WERI-Rb-1 (cell line): ENCODE measurements at places on chromosomes 5 and 9.

GRCh38 chr5:32445831-32446614, 1.5 kb upstream of the ZFR start:
- DNase-seq: no peak

- peak; percentile 58 for DNase-seq
These were observed 4.4 kb upstream of the QSOX2 start for GRCh38 chr9:136249877-136250559.

- no peak for DNase-seq
These were observed 110.4 kb upstream of the IFNK start for GRCh38 chr9:27413511-27414219.

DNA sequence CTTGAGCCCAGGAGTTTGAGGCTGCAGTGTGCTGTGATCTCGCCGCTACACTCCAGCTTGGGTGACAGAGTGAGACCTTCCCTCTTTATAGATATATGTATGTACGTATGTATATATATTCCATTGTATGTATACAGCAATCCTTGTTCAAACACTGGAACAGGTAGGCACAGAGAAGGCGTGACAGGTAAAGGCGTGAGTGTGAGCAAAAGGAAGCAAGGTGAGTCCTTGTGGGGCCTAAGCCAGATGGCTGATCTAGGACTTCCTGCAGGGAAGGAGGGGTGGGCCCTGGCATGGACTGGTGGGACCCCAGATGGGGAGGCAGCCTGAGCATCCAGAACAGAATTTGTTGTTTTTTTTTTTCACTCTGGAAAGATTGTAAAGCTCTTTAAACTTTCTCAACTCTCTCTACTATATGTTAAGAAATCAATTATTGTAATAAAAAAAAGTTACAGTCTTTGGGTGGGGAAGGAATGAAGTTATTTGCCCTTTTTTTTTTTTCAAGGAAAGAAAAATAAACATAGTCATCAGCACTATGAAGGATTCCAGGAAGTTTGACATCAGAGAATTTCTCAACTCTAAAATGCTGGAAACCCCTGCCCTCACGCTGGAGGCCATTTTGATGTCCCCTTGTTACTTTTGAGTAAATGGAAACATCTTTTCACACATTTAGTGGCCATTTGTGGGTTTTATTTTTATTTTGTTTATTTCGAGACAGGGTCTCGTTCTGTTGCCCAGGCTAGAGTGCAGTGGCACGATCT, 38.9 kb upstream of the STXBP1 start:
- DNase-seq: no peak

DNA sequence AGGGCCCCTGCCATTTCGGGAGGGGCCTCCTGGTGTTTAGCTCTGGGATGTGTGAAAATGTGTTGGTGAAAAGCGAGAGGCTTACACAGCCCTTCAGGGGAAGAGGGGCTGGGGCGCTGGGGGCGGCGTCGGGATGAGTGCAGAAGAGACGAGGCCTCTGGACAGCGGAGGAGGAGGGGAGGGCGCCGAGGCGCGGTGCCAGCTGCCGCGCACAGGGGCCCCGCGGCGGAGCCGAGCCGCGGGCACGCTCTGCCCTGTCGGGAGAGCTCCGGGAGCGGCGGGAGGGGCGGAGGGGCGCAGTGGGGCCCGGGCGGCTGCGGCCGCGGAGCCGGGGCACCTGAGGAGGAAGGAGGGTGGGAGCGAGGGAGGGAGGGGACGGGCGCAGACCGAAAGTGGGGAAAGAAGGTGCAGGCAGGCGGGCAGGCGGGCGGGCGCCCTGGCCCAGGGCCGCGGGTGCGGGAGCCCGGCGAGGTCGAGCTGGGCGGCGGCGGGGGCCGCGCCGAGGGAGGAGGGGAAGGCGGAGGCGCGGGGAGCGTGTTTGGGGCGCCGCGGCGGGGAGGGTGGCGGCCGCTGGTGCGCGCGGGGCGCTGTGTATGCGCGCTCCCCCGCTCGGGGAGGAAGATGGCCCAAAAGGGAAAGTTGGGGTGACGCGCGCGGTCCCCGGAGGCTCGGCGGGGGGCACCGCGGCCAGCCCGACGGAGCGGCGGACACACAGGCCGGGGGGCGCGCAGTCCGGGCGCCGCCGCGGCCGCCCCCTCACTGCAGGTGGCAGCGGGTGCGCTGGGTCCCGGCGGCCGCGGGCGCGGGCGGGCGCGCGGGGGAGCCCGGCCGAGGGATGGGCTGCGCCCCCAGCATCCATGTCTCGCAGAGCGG, at the start of gene PDE8B:
Gene PDE8B, plus strand, starts transcription at position 590 of the 873 bp plus-strand sequence. Its CDS starts 246 bp downstream, at position 836.
- DNase-seq: no peak

DNA sequence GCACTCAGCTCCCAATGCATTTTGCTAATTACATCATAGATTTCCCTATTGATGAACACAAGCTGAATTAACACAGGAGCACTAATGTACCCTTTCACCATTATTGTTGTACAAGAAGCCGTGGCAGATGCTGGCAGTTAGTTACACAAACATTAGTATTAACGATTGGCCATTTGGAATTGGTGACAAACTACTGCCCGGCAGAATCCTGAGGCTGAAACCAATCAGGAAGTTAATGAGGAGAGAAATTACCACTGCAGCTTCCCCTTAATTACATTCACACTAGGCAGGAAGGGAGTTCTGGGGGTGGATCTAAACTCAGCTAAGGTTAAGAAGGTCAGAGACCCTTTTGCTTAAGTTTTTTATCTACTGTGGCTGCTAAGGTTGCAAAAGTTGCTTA, 9.6 kb upstream of the DMRT3 start:
- DNase-seq: no peak

DNA sequence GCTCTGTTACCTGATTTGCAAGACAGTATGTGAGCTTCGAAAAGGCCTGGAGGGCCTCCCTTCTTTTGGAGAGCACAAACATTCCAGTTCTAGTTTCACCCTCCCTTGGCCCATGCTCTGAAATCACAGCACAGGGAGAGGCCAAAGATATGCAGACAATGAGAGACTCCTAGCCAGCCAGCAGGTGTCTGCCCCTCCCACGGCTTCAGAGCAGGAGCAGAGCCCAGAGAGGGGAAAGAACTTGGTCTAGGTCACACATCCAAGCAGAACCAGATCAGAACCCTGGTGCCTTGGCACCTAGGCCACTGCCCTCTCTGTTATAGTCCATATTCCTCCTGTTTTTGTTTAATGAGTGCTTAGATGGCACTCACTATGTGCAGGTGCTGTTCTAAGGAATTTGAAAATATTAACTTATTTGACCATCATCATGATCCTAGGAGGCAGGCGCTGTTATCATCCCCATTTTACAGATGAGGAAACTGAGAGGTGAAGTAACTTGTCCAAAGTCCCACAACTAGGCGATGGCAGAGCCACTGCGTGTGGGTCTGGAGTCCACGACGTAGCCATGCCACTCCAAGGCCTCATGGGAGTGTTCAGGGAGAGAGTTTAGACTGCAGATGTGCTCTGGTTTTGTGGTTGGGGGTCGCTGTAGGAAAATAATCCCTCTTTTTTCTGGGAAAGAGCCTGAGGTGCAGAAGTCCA, 27.2 kb downstream of the TMOD1 start:
- DNase-seq: no peak

DNA sequence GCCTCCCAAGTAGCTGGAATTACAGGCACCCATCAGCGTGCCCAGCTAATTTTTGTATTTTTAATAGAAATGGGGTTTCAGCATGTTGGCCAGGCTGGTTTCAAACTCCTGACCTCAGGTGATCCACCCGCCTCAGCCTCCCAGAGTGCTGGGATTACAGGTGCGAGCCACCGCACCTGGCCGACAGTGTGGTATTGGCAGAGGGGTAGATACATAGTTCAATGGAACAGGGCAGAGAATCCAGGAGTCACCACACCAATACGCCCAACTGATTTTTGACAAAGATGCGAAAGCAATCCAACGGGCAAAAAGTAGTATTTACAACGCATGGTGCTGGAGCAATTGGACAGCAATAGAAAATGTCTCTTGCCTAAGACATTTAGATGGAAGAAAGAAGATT, 164.0 kb upstream of the PPP1R26 start:
- no peak for DNase-seq

GRCh38 chr5:612498-613424, 621 bp downstream of the CEP72 start:
- peak; percentile 52 for DNase-seq

GRCh38 chr5:84433461-84433860, 48.8 kb upstream of the EDIL3 start:
- DNase-seq: no peak

DNA sequence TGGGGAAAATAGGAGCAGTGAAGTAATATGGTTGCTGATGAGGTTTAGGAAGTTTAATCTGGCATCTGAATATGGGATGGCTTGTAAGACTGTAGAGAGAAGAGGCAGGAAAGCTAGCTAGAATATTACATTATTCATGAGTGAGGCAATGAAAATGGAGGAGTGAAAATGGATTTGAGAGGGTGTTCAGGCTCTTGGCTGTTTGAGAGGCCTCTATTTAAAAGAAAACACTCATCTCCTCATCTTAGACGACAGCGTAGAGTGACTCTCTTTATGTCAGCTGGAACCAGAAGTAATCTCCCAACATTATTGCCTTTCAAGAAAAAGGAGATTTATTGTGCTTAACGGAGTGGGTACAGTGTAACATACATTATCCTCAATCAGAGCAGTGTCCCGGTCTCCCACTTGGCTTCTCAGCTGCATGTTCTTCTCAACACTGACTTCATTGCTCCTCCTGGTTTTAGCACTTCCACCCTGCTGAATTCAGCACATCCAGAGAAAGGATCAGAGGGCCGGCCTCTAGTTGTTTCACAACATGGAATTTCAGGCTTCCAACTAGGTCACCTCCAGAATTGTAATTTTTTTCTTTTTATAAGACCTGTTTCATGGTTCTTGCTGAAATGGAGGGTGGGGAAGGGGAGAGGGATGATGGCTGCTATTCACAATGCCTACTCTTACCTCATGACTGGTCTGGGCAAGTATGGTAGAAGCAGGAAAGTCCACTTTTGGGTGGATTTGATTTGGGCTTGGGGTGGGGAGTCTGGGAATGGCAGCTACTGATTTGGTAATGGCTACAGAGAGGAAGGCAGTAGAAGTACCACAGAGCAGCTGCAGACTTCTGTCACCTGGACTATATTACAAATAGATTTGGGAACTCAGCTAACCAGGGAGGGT, 52.9 kb upstream of the KIAA1958 start:
- DNase-seq: no peak

- DNase-seq: no peak
These were observed 85.4 kb downstream of the KLF4 start for GRCh38 chr9:107404161-107404560.
